NCI-H2081 treated with DMSO at 0.1 percent for 48 hours (cell line): ENCODE measurements at places on chromosomes 7 and 10.

DNA sequence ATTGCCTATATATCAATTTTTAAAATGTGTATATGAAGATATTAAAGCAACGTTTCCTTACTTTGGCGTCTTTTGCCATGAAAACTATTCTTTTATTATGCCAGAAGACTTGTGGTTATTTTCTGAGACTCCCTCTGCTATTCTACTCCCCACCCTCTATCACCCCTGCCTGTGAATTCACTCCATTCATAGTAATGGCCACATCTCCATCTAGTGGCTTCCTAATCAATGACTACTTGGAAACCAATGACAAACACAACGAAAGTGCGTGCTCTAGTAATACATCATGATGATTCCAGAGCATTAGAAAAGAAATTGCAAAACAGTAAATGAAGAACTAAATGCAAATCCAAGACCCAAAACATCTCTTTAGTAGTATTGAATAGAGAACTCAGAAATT is 186.7 kb upstream of the HGF start:
- DNase-seq, result peak; percentile 8

DNA sequence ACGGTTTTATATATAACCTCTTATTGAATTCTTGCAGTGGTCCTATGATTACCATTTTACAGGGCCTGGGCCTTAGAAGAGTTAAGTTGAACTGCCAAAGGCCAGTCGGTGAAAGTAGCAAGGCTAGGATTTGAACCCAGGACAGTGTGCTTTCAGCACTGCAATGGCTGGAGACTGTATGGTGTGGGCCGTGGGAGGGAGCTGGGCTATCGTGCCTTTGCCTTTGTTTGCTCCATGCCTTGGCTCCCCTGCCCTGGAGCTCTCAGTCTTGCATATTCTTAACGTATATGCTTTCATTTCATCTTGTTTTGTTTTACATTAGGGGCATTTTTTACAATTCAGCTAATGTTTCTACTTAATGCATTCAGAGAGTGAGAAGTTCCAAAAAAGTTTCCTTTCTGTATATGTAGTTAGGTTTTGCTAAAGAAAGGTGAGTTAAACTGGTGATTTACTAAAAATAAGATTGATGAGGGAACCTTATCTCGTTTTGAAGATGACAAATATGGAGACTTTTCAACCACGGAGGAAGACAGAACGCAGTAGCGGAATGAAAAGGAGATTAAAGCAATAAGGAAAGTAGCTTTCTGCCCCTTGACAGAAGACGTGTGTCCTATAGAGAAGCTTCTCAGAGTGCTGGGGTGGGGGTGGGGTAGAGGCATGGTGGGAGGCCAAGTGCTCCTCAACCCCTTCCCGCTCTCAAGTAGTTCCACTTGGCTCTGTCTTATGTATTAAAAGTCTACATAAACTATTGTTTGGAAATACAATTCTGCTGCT is 82.5 kb downstream of the RTKN2 start:
- no peak for DNase-seq

- no peak for DNase-seq
These were observed 81.4 kb downstream of the HECW1 start for GRCh38 chr7:43193893-43194292.

DNA sequence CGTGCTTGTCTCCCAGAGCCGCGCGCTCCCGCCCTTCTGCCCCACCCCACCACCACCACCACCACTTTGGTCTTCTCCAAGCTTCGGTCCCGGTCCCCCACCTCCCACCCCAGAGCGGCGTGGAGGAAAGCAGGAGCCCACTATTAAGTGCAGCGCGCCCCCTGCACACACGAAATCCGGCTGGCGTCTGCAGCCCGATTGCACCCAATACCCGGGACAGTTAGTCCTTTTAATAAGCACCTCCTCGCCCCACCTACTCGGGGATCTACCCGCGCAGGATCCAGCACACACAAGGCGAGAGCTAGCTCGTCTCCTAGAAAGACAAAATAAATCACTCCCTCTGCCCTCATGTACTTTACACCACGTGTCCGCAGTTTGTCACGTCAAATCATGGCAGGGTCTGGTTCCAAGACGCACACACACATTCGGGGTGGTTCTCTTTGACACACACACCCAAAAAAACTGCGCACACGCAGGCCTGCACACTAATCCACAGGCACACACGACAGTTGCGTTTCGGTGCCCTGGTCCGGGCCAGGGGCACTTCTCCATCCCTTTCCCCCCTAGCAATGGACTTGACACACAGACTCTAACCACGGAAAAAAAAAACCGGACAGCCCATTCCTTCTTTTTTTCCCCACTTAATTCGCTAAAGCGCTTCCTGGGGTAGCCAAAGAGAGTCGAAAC is 1.6 kb downstream of the SFMBT2 start:
- no peak for DNase-seq

DNA sequence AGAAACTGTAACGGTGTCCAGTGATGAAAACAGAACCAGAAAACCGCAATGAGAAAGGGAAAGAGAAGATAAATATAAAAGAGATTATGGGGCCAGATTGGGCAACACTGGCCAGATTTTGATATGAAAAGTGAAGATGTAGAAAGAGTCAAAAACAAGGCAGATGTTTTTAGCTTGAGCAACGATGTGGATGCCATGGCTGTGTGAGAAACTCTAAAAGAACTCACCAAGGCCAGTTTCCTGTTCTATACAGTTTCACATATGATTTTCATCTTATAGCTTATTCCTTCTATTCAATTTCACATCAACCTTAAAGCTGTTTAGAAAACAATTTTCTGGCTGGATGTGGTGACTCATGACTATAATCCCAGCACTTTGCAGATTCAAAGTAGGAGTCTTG is 36.3 kb downstream of the CSTF2T start:
- DNase-seq, result no peak

- DNase-seq, result no peak
These were observed 78.7 kb upstream of the NME8 start for GRCh38 chr7:37769726-37770125.

DNA sequence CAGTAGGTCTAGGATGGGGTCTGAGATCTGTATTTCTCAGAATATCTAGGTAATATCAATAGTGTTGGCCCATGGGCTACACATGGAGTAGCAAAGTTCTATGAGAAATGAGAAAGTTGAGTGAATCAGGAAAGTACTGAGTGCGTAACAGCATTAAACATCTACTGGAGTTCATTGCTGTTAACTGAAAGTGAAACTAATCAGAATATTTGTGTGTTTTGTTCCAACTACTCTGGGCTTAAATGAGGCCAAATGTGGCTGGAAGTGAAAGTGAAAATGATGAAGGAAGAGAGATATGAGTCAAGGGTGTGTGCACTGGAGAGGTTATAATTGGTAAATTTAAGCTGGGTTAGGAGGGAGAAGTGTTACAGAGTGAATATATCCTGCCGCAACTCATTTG is 46.5 kb downstream of the TMEM106B start:
- no peak for DNase-seq

DNA sequence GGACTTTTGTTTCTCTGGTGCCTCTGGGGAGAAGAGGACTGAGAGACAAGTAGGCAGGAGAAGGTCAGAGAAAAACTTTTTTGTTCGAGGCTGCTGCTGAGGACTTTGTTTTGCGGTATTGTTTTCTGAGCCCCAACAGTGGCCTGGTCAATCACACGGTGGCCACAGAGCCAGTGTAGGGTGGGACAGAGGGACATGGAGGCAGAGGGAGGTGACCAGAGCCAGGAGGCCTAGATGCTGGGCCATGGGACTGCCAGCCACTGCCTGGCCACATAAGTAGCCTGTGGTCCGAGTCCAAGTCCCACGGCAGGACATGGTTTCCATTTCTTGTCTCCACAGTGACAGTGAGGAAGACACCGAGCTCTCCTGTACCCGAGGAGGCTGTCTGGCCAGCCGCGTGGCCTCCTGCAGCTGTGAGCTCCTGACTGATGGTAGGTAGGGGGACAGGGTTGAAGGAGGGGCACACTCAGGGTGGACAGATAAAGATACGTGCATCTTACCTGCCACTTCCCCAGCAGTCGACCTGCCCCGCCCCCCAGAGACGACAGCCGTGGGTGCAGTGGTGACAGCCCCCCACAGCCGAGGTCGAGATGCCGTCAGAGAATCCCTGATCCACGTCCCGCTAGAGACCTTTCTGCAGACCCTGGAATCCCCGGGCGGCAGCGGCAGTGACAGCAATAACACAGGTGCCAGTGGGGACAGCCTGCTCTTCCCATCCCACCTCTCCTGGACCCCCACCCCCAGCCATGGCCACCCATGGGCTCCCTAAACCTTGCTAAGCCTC is 27.5 kb downstream of the SH2B2 start:
- no peak for DNase-seq

DNA sequence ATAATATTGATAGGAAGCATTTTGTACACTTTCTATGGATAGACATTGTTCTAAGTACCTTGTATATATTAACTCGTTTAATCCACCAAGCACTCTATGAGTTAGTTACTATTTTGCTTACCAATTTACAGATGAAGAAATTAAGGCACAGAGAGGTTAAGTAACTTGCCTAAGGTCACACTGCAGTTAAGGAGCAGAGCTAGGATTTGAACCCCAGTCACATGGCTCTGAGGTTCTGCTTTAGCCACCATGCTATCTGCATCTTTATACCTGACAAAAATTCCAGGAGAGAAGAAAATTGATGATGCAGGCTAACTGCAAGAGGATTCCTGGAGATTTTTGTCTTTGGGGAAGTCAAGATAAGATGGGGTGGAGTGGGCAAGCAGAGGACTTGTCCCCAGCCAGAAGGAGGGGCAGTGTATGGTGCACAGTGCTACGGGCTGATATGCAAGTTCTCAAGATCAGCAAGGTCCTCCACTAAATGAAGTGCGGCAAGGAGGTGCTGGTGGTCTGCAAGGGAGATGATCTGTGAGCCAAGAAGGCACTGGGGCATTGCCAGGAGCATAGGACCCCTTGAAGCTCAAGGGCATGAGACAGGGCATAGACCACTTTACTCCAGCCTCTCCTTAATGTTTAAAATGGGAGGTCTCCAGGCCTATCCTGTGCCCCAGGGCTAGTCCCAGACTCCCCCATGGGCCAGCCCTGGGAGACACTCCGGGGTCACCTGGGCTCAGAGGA is 430.6 kb downstream of the RPS24 start:
- DNase-seq, result no peak

DNA sequence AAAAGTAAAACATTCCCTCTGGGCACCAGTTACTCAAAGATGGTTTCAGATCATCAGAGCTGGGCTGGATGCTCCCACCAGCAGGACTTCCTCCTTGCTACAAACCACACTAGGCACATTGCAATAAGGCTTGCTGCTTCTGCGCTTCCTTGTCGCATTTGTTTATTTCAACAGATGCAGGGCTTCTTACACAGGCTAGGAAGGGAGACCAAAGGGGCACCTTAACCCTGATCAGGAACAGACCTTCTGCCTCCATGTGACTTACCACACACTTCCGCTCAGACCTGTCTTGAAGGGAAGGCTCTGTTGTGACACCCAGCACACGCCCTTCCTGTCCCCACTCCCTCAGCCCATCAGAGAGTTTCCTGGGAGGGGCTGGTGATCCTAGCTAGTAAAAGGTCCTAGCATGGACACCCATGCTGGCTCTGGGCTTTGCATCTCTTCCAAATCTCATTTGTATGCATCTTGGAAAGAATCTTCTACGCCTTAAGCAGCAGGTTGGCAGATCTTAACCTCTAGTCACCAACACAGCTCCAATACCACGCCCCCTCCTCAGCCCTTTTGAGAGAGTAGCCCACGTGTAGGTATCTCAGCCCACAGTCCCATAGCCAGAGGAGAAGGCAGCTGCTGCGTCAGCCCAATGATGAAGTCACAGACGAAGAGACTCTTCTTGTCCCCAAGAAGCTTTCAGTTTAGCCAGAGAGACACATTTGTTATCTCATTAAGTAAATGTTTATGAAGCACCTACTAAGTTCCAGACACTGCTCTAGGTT is 47.1 kb upstream of the SVIL start:
- DNase-seq, result no peak
